CD4-positive, alpha-beta T cell treated with Interleukin-1 beta for 1 hour (primary cell): ENCODE measurements at places on chromosomes 1 and 21.
A peak's percentile ranks its signal among the peaks of the same experiment; 100 is the strongest.

DNA sequence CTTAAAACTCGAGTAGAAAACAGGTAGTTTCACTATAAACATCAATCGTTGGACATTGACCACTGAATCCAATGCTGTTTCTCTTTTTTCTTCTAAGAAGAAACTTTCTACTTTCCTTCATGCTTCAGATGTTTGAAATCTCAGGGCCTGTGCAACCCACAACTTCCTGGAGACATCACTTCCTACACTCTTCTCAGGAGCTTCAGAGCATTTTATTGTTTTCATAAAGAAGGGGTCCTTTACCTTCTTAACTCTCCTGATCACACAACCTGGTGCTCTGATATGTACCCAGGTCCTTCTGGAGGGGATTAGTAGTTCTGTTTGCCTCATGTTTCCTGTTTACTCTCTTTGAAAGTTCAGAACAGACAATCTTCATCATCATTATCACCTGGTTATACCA, 113.0 kb upstream of the VAV3 start:
- no peak for DNase-seq

- DNase-seq: no peak
These were observed 11.3 kb upstream of the QSOX1 start for GRCh38 chr1:180143359-180143758.

- DNase-seq: no peak
These were observed 14.0 kb upstream of the EPHB2 start for GRCh38 chr1:22696610-22697009.

DNA sequence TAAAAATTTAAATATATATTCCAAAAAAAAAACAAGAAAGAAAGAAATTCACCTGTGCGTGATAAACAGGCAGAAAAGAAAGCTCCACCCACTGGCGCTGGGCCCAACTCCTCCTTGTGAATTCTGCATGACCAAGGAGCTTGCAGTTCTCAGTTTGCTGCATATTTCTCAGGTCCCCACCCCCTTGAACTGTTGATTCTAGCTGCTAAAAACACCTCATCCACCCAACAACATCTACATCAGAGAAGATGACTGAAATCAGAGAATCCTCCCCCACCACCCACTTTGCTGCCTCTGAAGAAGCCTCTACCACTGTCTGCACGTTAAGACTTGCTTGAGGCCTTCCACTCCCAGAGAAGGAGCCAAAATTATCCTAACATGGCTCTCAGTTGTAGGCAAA, 104.8 kb downstream of the RGS2 start:
- DNase-seq: no peak

- DNase-seq: no peak
These were observed 112.5 kb upstream of the USH2A start for GRCh38 chr1:216535751-216536150.

DNA sequence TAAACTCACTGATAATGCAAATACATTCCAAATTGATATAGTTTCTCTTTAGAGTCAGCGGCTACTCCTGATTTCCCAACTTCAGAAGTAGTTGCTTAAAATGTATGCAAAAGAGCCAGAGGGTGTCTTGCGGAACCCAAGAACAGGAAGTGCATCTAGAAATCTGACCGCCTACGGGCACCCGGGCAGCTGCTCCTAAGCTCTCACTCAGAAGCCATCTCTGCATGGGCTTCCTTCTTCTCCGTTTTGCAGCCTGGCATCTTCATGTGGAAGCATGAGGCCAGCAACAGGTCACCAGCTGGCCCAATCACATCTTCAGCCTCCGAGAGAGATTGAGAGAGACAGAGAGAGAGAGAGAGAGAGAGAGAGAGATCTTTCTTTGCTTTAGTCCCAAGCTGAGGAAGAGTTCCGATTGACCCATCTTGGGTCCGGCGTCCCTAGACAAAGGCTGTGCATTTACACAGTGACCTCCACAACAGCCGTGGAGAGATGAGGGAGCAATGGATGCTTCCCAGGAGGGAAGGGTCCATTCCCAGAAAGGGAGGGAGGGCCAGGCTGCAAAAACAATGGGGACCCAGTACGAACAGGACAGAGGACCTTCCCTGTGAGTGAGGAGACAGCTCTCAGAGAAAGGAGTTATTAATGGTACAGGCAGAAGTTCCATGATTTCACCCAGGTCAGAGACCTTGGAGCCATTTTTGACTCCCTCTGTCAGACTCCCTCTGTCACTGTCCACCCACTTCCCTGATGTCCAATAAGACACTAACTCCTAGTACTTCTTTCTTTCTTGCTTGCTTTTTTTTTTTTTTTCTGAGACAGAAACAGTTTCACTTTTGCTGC, 28.2 kb upstream of the SLC30A1 start:
- peak; percentile 71 for DNase-seq

GRCh38 chr1:44634606-44635189, 39.6 kb downstream of the TMEM53 start:
- DNase-seq: no peak

- DNase-seq: no peak
These were observed 12.8 kb upstream of the IFI44L start for GRCh38 chr1:78607334-78607927.

DNA sequence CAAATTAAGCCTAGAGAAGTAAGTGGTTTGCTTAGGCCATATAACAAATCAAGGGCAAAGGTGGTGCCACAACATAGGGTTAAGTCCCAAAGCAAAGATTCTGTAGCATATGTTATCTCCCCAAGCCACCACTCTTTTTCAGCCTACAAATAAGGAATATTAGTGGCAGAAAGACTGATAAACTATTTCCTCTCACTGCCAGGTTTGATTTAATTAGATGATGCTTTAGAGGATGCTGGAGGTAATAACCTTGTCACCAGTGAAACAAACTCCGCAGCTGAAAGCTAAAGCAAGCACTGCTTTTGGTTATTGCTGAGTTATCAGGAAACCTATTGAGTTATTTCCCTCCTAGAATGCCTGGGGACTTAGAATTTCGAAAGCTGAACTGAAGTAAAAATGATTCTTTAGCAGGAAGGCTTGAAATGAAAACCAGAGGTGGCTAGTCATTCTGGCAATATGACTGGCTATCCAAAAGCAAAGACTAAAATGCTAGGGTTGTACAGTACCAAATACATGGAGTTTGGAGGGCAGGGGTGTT, 145.2 kb downstream of the SYT2 start:
- DNase-seq: no peak

GRCh38 chr1:228015276-228016180, 8.7 kb downstream of the WNT3A start:
- DNase-seq: no peak

- DNase-seq: no peak
These were observed 293.6 kb downstream of the PTPRC start for GRCh38 chr1:198932351-198932991.

- no peak for DNase-seq
These were observed 46.3 kb downstream of the TESK2 start for GRCh38 chr1:45444609-45445131.

- DNase-seq: no peak
These were observed 31.7 kb upstream of the ITLN1 start for GRCh38 chr1:160916666-160917065.

- DNase-seq: no peak
These were observed 444.8 kb downstream of the KIF26B start for GRCh38 chr1:245599371-245600174.

DNA sequence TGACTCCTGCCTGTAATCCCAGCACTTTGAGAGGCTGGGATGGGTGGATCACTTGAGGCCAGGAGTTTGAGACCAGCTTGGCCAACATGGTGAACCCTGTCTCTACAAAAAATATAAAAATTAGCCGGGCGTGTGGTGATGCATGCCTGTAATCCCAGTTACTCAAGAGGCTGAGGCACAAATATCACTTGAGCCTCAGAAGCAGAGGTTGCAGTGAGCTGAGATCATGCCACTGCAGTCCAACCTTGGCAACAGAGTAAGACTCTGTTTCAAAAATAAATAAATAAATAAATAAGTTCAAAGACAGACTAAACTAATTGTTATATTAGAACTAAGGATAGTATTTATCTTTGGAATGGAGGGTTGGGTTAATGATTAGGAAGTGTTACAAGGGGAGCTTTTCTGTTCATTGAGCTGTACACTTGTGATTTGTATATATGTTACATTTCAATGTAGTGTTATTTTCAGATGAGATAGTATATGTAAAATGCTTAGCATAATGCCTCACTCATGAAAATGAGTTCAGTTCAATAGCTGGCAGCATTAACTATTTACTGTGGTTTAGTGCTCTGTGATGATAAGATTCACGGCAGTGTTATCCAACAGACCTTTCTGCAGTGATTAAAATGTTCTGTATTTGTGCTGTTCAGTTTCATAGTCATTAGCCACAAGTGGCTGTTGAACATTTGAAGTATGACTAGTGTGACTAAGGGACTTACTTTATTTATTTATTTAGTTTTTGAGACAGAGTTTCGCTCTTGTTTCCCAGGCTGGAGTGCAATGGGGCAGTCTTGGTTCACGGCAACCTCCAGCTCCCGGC, 47.7 kb downstream of the OSBPL9 start:
- DNase-seq: no peak

DNA sequence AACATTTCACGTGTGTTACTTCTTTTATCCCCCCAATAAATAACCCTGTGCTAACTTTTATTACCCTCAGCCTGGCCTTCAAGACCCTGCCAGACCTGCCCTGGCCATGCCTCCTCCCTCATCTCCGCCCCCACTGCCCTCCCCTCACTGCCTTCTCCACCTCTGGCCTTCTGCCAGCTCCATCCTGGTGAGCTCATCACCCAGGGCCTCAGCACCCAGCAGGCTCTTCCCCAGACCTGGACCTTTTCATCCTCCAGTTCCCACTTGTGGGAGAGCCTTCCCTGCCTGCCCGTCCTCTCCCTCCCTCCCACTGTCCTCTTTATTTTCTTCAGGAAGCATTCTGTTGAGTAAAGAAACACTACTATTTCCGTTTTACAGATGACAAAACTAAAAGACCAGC, 72.0 kb downstream of the SLC66A1 start:
- DNase-seq: no peak

DNA sequence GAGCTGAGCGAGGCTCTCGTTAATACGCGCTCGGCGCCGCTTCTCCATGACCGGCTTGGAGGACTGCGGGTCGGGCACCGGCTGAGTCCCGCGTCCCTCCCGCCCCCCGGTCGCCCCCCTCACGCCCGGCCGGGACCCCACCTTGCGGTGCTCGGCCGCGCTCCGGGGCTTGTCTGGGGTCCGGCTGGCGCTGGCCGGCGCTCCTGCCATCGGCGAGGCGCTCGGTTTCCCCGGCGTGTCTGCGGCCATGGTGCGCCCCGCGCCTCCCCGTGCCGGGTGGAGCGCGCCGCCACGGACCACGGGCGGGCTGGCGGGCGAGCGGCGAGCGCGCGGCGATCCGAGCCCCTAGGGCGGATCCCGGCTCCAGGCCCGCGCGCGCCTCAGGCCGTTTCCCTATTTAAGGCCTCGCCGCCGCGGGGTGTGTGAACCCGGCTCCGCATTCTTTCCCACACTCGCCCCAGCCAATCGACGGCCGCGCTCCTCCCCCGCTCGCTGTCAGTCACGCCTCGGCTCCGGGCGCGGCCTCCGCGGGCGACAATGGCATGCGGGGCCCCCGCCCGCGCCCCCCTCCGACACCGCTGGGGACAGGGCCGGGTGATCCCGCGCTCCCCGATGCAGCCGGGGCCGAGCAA, at the start of gene HES4:
Gene HES4 (minus strand): TSS at position 373 of the 632 bp plus-strand sequence. CDS start 124 bp downstream, at position 249.
- DNase-seq: peak; percentile 82

GRCh38 chr1:35595684-35596083, 22.6 kb downstream of the TFAP2E start:
- no peak for DNase-seq

- DNase-seq: no peak
These were observed 7.0 kb downstream of the SH3BP5L start for GRCh38 chr1:248818505-248819374.

DNA sequence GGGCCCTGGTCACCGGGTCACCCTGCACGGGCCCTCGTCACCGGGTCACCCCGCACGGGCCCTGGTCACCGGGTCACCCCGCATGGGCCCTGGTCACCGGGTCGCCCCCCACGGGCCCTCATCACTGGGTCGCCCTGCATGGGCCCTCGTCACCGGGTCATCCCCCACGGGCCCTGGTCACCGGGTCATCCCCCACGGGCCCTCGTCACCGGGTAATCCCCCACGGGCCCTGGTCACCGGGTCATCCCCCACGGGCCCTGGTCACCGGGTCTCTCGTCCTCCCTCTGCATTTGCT, 77.6 kb downstream of the RIPK4 start:
- DNase-seq: no peak

DNA sequence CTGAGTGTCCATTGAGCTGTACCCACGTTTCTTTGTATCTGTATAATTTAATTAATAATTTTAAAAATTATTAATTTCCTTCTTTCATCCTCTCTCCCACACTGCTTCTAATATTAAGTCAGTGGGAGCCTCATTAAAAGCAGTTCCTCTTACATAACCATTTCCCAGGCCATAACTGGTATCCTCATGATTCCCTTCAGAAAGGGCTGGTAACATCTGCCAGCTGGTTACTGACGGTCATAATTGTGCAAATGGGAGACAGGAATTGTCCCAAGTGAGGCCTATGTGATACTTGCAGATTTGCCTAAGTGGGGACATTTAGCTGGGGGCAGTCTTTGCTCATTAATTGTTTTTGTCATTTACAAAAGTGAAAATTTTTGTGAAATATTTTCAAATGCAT, 69.0 kb upstream of the SPAG17 start:
- no peak for DNase-seq
